ENCODE measurements at places on chromosomes 2 and 18.
A peak's percentile ranks its signal among the peaks of the same experiment; 100 is the strongest.

- no peak for DNase-seq
These were observed 41.3 kb downstream of the RRM2 start for GRCh38 chr2:10163498-10164486.

DNA sequence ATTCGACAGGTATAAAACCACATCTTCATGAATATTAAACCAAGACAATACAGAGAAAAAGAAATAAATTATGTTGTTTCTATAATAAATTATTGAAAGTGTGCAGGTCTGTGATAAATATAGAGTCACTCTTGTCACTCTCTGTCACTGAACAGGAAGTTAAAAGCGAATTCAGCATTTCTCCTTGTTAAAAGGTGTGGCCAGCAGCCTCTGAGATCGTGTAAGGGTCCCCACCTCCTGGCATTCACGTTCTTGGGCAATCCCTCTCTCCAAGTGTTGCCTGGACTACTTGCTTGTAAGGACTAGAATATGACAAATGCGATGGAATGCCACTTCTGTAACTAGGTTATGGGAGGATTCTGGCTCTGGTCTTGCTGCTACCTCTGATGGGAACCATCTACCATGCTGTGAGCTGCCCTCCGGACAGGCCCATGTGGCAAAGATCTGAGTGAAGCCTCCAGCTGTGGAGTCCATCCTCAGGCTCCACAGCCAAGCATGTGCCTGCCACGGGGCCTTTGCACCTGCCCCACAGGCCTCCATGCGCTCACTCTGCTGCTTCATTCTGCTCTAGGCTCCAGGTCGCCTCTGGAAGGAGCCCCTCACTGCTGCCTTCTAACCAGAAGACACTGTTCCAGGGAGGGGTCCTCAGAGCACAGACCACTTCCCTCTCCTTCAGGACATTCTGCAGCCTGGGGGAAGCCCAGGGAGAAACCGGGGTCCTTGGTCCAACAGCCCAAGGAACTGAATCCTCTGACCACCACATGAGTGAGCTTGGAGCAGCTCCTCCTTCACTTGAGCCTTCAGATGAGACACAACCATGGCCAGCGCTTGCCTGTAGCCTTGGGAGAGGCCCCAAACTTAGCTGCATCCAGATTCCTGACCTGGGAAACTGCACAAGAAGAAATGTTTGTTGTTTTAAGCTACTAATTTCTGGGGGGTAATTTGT lies 202.9 kb upstream of the HDAC4 start:
- DNase-seq = no peak

GRCh38 chr2:121081701-121082100 lies 203.3 kb downstream of the TFCP2L1 start:
- no peak for DNase-seq

GRCh38 chr18:62556397-62556796 lies 33.6 kb downstream of the ZCCHC2 start:
- no peak for DNase-seq

DNA sequence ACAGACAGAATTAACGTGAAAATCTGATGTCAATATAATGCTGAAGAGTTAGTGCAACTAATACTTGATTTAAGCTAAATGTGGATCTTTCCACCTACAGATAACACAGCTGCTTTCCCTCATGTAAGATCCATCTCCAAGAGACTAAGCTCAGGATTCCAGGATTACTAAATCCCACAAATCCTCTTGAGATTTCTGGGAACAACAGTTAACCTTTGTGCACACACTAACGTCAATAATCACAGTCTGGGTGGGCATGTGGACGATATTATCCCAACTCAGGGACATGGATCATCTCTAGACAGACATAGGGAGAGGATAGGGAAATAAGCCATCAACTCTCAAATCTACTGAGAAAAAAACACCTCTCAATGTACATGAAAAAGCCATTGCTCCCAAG lies 432.6 kb downstream of the SATB2 start:
- DNase-seq = no peak

DNA sequence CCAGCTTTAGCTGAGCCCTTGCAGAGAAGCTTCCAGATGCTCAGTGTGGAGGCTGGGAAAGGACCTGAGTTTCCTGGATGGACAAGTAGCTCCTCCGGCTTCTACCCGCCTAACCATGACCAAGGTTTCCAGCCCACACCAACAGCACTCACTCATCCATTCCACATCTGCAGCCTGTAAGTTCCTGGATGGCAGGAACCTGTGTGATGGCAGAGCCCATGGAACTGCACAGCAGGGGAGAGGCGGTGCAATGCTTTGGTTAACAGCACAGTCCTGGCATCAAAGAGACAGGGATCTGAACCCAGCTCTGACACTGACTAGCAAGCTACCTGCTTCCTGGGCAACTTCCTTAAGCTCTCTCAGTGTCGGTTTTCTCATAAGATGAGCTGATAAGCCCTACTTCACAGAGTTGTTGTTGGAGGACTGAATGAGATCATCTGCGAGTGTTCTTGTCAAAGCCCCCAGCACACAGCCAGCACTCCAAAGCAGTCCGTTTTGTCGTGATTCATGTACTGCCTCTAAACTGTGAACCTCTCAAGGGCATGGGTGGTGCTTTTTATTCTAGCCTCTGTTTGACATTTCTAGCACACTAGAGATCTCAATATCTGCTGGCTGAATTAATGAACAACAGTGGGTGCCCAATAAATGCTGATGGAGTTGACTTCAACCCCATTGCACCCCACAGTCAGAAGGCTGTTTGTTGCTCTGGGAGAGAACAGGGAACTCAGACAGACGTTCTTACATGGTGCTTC lies 41.6 kb upstream of the OTOF start:
- no peak for DNase-seq

DNA sequence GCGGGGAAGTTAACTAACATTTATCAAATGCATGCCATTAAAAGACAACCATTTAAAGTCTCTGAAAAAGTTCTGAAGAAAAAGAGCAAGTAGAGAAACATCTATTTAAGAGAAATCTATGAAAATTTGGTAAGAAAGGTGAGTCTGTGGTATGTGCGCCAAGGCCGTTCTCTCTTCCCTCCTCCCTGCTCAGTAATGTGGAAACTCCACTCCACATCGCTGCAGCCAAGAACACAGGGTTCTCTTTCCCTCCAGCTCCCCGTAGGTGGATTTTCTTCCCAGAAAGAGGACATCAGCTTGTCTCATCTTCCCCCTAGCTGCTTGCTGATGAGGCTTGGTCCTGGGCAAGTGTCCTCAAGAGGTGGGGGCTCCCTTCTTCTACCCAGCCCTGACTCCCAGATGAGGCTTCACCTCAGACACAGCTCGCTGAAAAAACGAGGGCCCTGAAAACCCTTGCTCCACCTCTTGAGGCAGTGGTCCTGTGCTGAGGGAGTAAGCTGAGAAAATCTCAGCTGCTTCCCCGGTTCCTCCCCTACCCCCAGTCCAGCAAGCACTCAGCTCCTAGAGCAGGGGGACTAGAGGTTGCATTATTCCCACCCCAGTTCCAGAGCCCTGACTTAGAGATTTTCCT lies 45.8 kb upstream of the PTPRM start:
- no peak for DNase-seq

DNA sequence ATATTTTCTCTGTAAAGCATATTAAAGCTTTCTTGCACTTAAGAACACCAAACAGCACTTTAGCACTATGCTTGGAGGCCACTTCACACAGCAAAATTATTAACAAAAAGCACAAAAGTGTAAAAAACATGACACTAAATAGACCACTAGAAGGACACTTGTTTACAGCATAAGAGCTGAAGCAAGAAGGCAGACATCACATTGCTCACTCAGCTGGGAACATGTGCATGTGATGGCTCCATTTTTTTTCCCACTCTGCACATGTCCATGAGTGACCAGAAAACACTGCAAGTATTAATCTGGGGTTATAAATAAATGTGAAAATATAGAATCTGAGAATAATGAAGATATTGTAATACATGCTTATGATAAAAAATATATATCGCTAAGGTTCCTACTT lies 103.1 kb upstream of the MAPRE2 start:
- no peak for DNase-seq

- DNase-seq = no peak
These were observed 70.4 kb downstream of the KIAA1328 start for GRCh38 chr18:36899289-36899688.

DNA sequence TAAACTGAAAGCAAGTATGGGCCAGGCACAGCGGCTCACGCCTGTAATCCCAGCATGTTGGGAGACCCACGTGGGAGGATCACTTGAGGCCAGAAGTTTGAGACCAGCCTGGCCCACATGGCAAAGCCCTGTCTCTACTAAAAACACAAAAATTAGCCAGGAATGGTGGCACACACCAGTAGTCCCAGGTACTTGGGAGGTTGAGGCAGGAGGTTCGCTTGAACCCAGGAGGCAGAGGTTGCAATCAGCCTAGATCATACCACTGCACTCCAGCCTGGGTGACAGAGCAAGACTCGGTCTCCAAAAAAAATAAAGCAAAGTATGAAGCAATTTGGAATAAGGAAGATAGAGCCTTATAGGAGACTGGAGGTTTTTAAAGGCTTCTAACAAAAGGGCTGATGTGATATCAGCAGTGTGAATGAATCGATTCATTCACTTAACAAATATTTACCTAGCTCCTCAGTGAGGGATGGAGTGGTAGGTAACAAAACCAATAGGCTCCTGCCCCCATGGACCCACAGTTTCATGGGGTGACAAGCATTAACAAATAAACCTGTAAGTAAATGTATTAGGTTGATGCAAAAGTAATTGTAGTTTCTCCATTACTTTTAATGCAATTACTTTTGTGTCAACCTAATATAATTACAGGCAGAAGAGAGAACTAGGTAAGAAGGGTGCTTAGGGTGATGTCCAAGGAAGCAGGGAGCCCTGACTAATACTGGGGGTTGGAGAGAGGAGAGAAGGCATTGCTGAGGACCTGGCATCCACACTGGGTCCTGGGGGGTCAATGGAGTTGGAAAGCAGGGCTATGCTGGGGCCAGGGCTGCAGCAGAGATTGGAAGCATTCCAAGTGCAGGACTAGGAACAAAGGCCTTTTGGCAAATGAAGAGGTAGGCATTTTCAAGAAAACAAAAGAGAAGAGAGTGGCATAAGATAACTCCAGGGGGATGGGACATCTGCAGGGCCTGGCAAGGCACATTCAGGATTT lies 195.4 kb upstream of the ARL4C start:
- no peak for DNase-seq

GRCh38 chr2:1806254-1806653 lies 61.9 kb upstream of the PXDN start:
- no peak for DNase-seq

GRCh38 chr18:26438980-26439379 lies 109.4 kb downstream of the KCTD1 start:
- no peak for DNase-seq

DNA sequence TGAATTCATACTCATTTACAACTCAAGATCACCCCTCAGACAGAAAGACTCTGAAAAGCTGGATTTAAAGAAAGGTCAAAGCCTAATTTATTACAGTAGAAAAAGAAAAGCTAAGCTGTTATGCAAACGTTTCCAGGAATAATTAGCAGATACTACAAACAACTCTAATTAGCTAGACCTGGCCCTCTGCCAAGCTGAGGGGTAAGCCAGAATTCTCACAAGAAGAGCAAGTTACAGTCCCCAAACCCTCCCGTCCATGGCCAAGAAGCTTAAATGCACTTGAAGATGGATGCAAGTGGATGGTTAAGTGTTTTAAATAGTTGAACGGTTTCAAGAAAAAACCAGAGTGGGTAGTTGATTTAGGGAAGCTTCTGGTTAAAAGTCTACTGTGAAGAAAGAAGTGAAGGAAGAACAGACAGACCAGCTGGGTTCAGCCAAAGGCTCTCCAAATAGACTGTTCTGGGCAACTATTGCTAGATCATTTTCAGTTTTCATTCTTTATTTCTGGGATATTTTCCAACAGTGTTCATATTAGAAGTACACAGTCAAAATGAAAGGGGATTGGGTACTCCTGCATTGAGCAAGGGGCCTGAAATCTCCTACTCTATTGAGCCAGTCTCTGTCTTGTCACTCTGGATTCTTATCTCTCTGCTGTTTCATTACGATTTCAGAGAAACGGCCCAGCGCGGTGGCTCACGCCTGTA lies 4.8 kb downstream of the LMAN2L start:
- no peak for DNase-seq

GRCh38 chr2:68809324-68810240 lies 61.6 kb downstream of the BMP10 start:
- DNase-seq = no peak

- DNase-seq = no peak
These were observed 68.9 kb downstream of the TRABD2A start for GRCh38 chr2:84811839-84812431.

DNA sequence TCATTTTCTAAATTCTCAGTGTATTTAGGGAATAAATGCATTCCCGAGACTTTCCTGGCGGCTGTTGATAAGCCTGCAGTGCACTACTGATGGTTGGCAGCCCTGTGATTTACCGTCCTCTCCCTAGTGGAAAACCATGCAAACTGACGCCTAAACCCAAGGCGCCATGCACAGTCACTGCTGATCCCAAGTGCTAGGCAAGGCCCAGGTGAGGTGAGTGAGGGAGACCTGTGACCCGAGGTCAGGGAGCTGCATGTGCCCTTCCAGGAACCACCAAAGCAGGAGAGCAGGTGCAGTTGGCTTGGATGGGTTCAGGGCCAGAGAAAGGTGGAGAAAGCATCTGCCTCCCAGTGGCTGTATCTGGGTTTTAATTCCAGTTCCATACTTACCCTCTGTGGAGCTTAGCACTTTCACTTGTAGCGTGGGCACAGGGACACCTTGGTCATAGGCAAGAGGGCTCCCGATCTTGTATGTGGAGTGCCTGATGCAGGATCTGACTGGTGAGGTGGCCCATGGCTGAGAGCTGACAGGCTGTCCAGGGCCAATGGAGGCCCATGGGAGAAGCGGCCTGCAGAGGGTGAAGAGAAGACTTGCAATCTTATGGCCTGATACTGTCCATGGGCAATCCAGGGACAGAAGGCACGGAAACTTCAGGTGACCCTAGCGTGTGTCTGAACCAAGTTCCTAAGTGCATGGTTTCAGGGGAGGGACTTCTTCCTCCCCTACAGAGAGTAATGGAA lies 131.3 kb downstream of the SH3RF3 start:
- DNase-seq = no peak

DNA sequence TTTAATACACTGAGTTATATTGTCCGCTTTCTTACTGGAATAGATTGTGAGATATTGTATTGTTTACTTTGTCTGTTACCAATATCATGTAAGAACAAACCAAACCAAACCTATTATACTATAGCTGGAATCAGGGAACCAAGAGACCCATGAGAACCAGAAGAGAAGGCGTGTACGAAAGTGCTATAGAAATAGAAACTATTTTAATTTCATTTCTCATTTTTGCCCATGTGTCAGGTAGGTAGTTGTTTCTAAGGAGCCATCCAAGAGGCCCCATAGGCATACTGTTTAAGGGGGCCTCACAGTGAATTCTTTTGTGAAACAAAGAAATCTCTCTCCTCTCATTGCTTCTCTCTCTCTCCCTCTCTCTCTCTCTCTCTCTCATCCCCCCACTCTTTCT lies 363.6 kb downstream of the RNF144A start:
- DNase-seq = no peak

GRCh38 chr2:12980817-12981216 lies 264.1 kb downstream of the TRIB2 start:
- no peak for DNase-seq

- peak; percentile 1 for DNase-seq
These were observed 423 bp upstream of the TTC27 start for GRCh38 chr2:32627441-32627813.

DNA sequence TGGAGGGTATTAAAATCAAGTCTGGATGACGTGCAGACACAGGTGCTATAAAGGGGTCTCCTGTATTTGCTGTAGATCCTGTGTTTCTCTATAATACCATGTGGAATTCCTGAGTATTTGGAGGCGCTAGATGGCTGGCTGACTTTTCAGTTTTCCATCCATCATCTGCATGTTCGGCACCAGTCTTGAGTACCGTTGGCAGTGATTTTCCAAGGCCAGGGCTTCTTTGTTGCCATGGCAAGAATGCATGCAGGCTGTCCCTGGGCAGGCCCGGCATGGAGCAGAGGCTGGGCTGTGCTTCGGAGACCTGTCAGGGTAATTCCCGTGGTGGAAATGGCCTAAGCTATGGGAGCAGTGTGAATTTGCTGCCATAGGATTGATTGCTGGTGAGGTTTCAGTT lies 405.9 kb upstream of the HS6ST1 start:
- DNase-seq = no peak

Data from activated CD4-positive, CD25-positive, alpha-beta regulatory T cell treated with anti-CD3 and anti-CD28 coated beads, Interleukin-2, amount 50 U/mL, for 16 hours (primary cell).